COR-L47 (cell line): ENCODE measurements at places on chromosomes 3 and 15.

DNA sequence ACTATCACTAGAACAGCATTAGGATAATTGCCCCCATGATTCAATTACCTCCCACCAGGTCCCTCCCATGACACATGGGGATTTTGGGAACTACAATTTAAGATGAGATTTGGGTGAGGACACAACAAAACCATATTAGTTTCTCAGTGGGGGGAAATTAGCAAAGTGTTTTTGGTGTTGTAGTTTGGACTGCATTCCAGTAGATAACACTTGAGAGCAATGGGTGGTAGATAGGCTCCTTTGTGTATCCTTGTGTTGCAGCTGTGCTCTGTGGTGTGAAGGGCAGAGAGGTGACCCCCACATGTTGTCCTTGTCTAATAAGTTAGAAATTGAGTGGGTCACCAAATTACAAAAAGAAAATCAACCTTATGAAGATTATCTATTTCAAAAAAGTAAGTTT is 223.8 kb downstream of the SATB1 start:
- DNase-seq, result no peak

- DNase-seq, result peak; percentile 45
Measured at GRCh38 chr3:155270485-155271342, 22.8 kb downstream of the STRIT1 start.

DNA sequence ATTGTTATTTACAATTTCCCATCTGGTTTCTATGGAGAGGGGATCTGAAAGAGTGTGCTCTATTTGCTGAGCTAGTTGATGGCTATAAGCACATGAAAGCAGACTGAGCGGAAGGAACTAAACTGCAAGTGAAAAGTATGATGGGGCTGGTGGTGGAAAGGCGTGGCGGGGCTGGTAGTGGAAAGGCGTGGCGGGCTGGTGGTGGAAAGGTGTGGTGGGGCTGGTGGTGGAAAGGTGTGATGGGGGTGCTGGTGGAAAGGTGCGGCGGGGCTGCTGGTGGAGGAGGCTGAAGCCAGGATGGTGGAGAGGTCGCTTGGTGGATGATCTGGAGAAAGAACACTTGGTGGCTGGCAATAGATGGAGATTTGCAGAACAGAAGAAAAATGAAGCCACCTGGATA is 136.7 kb downstream of the FMN1 start:
- no peak for DNase-seq

GRCh38 chr15:30675126-30675525 is 49.2 kb downstream of the ARHGAP11B start:
- DNase-seq, result no peak

- no peak for DNase-seq
Measured at GRCh38 chr15:91698241-91698640, 155.3 kb upstream of the SLCO3A1 start.

DNA sequence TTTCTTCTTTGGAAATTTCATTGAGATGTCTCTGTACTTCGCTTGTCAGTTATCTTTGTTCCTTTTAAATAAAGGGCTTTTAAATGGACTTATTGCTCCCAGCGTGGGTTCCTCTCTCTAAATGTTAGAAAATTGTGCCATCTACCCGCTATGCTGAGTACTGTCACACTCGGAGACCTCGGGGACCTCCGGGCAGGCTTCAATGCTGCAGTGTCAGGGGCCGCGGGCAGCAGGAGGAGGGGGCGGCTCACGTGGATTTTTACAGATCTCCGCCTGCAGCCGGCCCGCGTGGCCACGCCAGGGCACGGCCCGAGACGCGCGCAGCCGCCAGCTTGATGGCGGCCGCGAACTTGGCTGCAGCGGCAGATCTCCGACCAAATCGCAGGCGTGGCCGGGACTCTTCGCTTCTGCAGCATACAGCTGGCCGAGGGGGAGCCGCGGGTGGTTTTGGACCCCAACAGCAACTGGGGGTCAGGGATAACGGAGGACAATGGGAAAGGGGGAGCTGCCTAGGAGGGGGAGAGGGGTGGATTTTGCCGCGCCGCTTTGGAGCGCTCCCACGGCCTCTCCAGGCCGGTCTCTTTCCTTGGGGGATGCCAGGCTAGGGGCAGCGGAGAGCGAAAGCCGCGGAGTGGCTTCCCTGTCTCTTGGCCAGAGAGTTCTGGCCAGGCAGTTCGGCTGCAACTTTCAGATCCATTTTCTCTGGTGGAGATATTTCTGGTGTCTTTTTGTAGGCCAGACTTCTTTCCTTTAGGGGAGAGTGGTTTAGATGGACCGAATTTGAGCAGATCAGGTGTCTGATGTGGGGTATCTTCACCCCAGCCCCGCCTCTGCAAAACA is 15.3 kb downstream of the NR2F2 start:
- peak; percentile 63 for DNase-seq

GRCh38 chr3:171444001-171444690 is 16.1 kb downstream of the TNIK start:
- DNase-seq, result no peak

- no peak for DNase-seq
Measured at GRCh38 chr15:68587769-68588385, 9.1 kb downstream of the CORO2B start.

DNA sequence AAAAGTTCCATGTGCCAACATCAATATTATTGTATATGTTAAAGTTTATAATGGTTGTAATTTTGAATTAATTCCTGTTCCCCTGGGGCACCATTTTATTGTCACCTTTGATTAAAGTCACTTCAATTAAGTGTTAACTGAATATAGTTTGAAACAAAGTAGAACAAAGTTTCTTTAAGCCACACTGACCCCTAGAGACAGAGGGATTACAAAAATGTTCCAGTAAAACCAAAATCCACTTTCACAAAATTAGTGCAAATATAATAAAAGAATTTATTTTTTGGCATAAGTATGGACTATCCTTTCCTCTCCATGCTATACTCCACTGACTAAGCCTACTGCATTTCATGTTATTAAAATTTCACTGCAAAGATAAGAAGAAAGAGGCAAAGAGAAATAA is 123.9 kb downstream of the ZMAT3 start:
- DNase-seq, result peak; percentile 33

DNA sequence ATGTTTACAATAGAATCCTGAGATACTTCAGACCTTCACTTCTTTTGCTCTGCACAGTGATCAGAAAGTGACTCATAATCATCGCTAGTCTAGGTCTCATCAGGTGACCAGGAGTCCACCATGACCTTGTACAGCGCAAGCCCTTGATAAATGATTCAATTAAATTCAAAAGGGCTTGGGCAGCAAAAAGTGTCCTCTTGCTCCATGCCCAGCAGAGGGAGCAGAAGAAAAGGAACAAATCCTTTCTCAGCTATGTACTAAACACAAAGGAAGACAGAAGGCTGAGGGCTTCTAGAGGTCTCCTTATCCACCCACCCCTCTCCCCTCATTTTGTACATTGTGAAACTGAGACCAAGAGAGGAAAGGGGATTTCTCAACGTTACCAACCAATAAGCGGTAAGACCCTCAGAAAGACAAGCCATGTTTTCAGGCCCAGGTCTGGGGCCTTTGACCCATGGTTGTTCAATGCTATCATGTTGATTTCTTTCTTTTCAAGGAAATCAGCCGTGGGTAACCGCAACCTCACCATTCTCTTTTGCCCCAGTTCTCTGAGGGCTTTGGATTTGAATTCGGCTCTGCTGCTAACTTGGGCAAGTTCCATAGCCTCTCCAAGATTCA is 74.8 kb downstream of the AQP9 start:
- DNase-seq, result no peak

- no peak for DNase-seq
Measured at GRCh38 chr3:182917134-182917533, 63.2 kb downstream of the DCUN1D1 start.

- no peak for DNase-seq
Measured at GRCh38 chr3:195823280-195823679, 11.6 kb upstream of the MUC4 start.

DNA sequence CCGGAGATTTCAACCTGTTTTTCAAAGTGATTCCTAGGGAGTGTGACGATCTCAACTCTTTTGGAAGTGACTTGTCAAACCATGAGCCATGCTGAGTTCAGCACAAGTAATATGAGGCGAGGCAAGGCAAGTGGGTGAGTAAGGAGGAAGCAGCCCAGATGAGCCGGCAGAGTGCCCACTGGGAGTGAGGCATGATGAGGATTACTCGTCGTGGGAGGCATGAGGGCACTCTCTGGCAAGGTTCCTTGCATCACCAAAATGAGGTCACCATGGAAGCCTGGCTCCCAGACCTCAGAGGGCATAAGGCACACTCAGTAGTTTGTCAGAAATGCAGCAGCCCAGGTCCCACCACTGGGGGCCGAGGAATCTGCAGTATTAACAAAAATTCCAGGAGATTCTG is 636.1 kb downstream of the MAGI1 start:
- no peak for DNase-seq

GRCh38 chr15:76150513-76150912 is 90.7 kb downstream of the TMEM266 start:
- DNase-seq, result no peak

DNA sequence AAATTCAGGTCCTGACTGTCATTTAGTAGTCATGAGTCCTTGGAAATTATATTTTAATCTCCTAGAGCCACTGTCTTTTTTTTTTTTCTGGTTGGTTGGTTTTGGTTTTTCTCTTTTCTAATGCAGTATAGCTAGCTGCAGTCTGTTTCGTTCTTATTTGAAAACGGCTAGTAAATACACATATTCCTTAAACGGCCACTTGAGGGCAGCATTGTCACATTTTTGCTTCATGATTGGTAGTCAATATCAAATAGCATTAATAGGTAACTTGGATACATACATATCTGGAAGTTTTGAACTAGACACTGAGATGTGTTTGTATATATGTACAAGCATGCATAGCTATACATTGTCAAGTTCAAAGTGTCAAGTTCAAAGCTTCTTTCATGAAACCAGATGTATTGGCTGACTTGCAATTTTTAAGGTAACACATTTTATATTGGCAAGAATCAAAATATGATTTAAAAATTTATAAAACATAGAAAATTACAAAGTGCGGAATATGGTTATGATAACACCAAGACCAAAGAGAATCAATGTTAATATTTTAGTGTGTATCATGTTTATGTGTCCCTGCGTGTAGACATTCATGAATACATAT is 22.5 kb downstream of the GABRA5 start:
- peak; percentile 28 for DNase-seq

GRCh38 chr3:45593708-45594601 is 596 bp upstream of the LIMD1 start:
- DNase-seq, result peak; percentile 23

DNA sequence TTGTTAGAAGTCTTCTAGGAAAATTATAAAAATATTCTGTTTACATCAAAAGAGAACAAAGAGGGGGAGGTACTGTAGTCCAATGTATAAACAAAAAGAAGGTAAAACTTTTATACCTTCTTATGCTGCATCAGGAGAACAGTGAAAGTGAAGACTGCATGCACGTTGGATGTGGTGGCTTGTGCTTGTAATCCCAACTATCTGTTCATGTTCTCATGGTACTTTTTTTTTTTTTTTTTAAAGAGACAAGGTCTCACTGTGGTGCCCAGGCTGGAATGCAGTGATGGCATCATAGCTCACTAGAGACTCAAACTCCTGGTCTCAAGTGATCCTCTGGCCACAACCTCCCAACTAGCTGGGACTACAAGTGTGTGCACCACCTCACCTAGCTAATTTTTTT is 4.2 kb downstream of the SEC62 start:
- DNase-seq, result no peak

- no peak for DNase-seq
Measured at GRCh38 chr3:73407577-73407976, 217.2 kb downstream of the PDZRN3 start.

DNA sequence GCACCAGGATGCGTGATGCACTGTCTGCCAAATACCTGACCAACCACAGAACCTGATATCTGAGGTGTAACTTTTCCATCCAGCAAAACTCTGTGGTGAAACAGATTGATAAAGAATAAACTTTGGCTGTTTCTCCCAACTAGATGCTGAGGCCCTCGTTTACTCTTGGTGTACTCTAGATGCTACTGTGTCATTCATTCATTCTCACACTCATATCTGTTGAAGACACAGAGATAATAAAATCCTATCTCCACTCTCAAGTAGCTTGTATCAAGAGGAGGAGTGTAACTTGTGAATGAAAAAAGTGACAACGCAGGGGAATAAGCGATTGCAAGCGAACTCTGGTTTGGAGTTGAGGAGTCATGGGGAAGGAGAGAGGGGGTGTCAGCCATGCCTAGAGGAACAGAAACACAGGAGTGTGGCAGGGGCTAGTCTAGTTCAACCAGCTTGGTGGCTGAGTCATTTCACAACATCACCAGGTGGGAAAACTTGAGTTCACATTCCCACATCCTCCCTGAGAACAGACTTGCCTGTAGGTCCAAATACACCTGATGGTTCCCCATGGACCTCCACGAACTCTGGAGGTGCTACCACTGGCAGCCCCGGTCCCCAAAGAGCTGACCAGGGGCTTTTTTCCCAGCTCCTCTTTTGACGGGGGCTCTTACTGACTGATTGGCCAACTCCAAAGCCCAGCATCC is 73.3 kb upstream of the SNRK start:
- no peak for DNase-seq

- DNase-seq, result no peak
Measured at GRCh38 chr3:69718866-69719586, 20.2 kb upstream of the MITF start.

DNA sequence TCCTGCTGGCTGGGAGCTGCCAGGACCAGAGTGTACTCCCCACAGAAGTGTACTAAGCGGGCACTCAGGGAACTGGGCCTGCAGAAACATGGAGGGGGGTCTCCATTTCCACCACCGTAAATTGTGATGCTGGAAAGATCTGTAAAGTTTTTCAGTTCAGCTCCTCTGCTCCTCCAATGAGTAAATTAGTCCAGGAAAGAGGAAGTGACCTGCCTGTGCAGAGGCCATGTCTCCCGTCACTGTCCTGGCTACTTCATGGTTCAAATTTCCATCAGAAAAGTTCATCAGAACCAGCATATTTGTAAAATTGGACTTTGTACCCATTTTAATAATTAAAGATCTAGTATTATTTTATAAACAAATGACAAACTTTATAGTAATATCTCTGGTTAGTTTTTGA is 226.7 kb upstream of the THBS1 start:
- no peak for DNase-seq

DNA sequence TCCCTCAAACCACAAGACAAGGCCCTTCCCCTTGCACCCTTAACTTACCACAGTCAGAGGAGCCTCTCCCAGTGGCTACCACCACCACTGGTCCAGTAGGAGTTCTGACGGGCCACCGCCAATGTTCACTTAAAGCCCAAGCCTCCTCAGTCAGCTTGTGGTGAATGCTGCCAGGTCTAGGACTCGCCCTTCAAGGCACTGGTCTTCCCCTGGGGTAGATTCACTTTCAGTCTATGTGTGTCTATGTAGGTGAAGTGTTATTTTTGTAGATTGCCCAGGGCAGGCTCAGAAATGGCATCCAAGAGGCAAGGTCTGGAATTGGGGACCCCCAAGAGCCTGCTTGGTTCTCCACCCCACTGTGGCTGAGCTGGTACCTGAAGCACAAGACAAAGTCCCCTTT is 15.4 kb upstream of the CASR start:
- no peak for DNase-seq

- DNase-seq, result peak; percentile 90
Measured at GRCh38 chr3:12663936-12664908, at the start of gene RAF1. TSS of gene RAF1 (minus strand) at chr3:12664117. CDS start at chr3:12618721, 45,396 bp downstream.

DNA sequence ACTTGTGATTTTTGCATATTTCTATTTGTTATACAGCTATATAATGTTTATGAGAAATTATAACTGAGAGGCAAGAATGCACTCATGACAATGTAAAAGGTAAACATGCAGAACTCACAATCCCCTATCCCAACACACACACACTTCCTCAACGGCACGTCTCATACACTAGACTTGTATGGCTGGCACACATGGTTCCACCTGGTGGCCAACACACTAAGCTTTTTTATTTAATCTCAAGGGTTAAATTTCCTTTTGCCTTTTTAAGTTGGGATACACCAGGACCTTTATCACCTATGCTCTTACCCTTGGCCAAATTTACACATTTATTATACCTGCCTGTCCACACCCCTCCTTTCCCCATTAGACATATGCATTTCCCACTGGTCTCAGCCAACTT is 88.6 kb upstream of the PSMD6 start:
- no peak for DNase-seq
